Panc1 (cell line): ENCODE measurements at places on chromosomes 16 and 17.

- DNase-seq, result no peak
Measured at GRCh38 chr16:88356124-88356726, 26.5 kb upstream of the ZNF469 start.

DNA sequence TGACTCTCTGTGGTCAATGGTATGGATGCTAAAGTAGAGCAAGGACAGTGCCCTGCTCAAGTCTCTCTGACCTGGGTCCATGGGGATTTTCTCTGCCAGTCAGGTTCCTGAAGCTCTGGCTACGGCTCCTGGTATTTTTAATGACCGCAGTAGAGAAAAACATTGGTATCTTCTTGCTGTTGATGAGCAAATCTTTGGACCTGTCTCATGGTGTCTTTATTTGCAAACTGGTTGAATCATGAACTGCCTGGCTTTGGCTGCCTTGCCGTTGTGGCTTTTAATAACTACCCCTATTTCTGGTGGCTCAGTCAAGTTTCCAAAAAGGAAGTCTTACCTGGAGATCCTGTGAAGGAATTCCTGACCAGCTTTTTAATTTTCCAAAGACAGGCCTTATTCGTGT, 8.7 kb downstream of the FAM234A start:
- DNase-seq, result no peak

- no peak for DNase-seq
Measured at GRCh38 chr17:18362698-18363100, 651 bp downstream of the SHMT1 start.

- DNase-seq, result no peak
Measured at GRCh38 chr17:81719410-81720266, 7.6 kb downstream of the SLC25A10 start.

GRCh38 chr17:73393962-73394361, 82.2 kb upstream of the CDC42EP4 start:
- DNase-seq, result no peak

- no peak for DNase-seq
Measured at GRCh38 chr16:74563828-74564263, 43.1 kb downstream of the GLG1 start.

DNA sequence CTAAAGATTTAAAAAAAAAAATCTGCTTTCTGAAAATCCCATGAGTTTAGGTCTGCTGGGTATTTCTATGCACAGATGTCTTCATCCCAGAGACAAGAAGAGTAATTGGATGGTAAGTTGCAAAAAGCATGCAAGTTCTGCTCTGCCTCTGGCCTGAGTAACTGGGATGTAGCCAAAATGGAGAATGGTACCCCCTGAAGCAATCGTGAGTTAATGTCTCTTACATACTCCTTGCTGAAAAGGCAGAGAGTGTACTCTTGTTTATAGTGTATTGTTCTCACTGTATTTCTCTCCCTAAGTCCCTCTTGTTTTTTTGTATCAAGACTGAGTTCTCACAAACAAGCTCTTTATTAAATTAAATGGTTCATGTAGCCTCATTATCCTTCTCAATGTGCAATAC, 259.0 kb downstream of the IRX3 start:
- DNase-seq, result no peak

DNA sequence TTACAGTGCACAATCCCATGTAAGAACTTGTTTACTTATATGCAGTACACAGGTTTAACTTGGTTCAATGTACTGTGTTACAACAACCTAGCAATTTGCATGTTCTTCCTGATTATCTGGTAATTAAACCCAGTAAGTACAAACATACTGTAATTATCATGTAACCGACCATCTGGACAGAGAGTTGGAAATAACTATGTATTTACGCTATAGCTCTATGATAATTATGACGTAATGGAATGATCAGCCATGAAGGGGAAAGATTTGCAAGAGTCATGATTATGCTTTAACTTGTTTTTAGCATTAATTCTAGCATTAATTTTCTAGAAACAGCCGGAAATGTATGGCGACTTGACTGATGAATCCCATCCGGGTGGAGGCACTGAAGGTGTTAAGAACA, 74.8 kb upstream of the SALL1 start:
- DNase-seq, result no peak

DNA sequence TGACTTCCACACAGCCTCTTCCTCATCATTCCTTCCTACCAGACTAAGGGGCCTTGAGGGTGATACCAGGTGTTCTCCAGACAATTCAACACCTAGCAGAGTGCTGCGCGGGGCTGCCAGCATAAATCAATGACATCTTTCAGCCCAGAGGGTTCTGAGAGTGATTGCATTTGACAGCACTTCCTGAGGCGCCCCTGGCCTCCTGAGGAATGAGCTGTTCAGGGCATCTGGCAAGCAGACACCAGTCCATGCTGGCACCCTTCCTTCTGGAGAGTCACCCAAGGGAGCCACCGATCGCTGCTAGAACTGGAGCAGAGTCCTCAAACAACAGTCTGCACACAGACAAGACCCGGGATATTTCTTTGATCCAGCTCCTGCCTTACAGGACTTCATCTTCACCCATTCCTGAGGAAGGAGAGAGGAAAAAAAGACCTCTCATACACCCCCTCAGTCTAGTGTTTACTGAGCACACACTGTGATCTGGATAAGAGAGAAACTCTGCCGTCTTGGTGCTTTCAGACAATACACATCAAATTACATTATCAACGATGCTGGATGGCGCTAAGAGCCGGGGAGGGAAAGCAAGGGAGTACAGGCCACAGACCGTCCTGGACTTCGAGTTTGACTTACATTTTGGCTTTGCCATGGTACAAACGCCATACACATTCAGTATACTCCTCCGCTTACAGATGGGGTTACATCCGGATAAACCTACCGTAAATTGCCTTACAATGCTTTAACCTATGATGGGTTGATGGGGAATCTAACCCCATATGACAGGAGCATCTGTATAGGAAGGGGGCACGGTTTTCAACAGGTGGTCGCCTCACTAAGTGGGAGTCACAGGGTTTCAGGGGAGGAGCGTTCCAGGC, 23.0 kb downstream of the NPTX1 start:
- no peak for DNase-seq

DNA sequence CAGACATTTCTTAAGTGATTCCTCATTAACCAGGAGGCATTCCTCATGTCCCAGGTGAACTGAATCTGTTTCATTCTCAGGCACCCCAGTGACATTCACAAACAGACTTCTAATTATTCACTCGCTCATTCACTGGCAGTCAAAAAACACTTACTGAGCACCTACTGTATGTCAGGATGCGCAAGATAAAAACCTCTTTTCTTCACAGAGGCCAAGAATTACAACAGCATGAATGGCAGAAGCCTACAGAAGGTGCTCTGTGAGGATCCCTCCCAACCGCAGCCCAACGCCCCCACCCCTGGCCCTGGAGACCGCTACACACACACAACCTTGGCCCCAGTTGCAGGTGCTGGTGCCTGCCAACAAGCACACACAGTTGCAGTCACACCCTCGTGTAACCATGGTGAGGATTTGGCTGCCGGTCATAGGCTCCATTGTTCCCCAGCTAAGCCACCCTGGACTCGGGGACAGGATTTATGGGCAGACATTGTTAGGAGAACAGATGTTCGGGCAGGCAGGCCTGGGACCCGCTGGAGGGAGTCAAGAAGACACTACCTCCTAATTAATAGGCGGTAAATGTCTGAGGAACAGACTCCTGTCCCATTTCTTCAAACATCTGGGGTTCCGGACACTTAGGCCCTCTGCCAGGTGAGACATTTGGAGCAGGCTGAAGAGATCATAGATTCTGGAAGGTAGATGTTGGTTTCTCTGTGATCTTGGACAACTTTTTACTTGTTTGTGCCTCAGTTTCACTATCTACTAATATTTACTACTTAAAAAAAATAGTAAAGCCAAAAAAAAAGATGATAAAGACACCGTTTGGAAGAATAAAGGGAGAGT, 43.2 kb downstream of the CUEDC1 start:
- DNase-seq, result no peak

GRCh38 chr17:57859601-57860413, 10.0 kb upstream of the MRPS23 start:
- DNase-seq, result no peak

DNA sequence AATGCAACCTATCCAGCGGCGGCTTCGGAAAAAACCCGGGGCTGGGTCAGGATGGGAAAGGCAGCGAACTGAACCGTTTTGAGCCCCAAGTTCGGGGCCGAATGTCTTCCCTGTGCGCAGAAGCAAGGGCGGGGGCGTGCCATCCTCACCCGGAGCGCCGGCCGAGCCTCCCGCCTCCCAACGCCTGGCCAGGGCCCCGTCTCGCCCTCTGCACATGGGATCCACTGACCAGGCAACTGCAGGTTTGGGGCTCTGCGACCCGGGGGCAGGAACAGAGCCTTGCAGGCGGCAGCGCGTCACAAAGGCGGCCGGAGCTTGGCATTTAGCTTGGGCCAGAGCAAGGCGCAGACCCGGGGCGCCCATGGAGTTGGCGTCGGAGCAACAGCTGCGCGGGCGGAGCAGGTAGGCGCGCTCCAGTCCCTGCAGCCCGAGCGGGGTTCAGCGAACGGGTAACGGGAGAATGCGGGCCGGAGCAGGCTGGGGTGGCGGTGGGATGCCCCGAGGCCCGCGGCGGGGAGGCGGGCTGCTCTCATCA, at the start of gene FBXO39:
TSS of gene FBXO39 (plus strand) at position 345 of the 535 bp plus-strand sequence. CDS start 3,654 bp downstream, outside the sequence.
- no peak for DNase-seq
